ENCODE measurements at places on chromosomes 13 and 19.
A peak's percentile ranks its signal among the peaks of the same experiment; 100 is the strongest.

DNA sequence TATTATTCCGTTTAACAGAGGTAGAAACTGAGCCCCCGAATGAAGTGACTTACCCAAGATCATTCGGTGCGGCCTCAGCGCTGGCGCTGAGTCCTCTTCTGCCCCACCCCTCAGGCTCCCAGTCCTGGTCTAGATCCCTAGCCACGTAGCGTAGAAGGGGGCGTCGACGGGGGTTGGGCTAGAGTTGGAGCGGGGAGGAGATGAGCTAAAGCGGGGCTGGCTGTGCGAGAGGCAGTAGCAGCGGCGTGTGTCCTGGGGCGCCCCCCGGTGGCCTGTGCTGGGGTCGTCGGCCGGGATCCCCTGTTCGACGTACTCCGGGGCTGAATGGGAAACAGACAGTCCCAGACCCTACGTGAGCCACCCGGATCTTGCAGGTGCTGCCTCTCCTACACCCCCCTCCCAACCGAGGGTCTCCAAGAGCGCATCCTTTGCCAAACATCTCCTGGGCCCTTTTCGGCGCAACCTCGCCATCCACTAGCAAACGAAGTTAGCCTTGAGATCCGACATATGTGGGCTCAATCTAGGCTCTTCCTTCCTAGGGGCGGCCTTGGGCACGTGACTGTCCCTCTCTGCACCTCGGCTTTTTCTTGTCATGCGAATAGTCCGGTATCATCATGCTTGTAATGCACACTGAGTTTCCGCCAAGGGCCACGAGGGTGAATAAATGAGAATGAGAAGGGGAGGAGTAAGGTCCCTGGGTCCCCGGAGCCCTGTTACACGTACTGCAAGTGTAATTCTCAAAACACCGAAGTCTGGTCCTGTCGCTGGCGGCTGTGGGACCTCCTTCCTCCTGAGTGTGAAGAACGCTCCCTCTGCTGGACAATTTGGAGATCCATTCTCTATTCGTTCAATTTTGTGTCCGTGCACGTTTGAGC, 47.7 kb downstream of the CYP4F22 start:
- peak; percentile 97 for DNase-seq

DNA sequence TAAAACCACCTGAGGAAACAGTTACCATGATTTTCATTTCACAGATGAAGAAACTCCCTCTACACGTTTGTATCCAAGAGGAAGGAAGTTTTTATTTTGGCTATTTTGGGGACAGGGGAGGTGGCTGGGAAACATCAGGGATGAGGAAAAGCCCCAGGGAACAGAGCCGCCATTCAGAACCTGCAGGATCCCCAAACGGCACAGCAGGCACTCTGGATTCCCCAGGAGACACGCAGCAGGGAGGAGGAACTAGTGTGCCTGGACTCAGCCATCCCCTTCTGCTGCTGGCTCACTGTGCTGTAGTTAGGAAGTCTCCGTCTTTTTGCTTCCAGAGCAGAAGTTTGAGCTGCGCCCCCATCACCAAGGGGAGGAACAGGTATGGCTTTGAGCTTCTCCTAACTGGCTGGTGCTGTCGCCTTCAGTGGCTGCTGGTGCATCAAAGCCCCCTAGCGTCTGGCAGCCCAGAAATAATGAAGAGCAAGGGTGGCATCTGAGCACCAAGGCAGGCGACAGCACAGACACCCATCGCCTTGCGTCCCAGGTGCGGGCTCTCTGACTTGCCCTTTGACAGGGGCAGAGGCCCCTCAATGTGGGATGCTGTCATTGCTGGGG, 4.2 kb downstream of the NAPA start:
- no peak for DNase-seq

DNA sequence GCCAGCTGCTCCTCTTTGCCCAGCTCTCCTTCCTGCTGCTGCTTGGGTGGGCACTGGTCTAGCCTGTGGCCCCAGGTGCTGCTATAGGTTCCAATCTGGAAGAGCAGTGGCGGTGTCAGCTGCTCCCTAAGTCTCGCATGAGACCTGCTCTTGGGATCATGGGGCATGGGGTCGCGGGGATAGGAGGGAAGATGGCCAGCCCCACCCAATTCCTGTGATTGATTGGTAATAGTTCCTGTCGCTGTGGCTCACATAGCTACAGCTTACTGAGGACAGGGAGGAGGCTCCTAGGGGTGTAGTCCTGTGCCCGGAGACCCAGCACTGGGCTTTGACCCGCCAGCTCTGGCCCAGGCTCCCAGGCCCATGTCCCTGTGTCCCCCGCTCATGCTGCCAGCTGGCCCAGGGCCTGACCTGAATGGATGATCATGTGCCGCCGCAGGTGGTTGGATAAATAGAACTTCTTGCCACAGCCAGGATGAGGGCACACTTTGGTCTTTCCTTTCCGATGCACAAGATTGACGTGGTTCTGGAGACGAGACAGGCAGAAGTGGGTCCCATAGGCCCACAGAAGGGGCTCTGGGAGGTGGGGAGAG, 4.5 kb upstream of the ELAVL3 start:
- no peak for DNase-seq

DNA sequence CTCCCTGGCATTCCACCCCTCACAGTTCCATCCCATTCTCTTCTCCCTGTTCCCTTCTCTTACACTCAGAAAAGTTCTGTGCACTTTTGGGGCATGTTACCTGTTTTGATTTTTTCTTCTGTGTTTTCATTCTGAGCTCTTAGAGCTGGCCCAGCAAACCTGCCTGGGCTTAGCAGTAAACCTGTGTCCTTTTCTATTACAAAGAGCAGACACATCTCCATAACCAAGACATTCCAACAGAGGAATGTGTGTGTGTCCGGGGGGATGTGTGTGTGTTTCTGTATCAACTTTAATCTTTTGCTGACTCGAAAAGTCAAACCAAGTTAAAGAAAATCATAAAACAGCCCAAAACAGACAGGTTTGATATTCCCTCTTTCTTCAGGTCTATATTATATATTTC, 49.1 kb upstream of the SOX21 start:
- DNase-seq, result no peak

- no peak for DNase-seq
Observed at GRCh38 chr13:52359534-52359933, 46.4 kb downstream of the THSD1 start.

DNA sequence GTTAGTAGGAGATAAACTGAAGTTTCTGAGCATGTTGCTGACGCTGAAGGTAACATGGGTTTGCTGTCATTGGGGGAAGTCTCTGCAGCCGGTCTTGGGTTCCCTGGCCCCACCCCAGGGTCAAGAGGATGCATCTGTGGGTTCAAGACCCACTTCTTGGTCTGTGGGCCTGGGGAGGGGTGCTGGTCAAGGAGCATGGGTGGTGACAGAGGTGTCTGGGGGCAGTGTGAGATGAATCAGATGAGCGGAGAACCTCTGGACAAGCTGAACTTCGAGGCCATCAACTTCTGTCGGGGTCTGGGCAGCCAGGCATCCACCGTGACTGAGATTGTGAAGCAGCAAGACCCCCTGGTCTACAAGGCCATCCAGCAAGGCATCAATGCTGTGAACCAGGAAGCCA, 51.9 kb downstream of the ACSBG2 start:
- no peak for DNase-seq

DNA sequence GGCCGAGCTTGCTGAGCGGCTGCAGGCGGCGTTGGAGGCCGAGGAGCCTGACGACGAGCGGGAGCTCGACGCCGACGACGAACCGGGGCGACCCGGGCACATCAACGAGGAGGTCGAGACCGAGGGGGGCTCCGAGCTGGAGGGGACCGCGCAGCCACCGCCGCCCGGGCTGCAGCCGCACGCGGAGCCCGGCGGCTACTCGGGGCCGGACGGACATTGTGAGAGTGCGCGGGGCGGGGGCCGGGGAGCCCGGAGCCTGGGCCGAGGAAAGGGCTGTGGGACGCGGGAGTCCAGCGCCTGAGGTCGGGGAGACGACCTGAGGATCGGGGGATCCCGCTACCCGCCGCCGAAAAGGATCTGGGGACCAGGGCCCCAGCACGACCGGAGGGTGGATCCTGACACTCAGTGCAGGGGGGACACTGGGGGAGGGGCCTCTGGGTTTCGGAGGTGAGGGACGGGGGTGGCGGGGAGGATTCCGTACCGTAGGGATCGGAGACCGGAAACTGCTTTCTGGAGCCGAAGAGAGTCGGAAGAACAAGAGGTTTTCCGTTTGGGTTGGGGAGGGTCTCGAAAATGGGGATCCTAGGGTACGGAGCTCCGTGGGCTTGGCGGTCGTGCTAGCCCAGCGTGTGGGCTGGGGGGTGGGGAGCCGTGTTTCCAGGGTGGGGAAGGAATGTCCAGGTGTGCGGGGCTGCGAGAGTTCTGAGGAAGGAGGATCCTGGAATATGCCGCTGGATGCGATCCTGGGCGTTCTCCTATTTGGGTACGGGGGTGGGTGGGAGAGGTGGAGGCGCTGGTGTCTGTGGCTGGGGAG, 616 bp downstream of the HNRNPUL1 start:
- DNase-seq, result peak; percentile 63

- no peak for DNase-seq
Observed at GRCh38 chr19:21680671-21681070, 86.7 kb downstream of the ZNF100 start.

DNA sequence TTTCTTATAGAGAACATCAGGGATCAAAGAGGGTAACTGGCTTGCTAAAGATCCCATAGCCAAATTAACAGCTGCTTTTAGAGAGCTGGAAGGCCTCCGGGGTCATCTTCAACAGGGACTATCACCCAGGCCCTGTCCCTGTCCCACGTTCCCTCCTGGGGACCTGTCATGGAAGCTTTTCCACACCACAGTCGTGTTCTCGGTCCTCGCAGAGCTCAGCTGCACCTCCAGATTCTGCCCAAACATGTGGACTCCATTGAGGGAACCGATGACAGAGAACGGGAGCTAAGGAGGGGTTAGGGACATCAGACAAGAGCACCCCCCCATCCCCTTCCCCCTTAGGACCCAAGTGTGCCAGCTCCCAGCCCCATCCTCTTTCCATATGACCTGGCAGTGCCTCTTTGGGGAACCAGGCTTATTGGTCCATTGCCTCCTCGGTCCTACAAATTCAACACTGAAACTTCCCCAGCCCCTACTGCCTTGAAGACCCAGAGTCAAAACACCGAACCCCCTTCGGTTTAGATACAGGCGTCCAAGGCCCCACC, 568 bp downstream of the FUZ start:
- DNase-seq, result no peak
